Activated CD8-positive, alpha-beta memory T cell treated with anti-CD3 and anti-CD28 coated beads for 24 hours (primary cell): ENCODE measurements at places on chromosomes 2 and 18.

GRCh38 chr2:29936020-29936419, 14.6 kb upstream of the ALK start:
- no peak for DNase-seq

- no peak for DNase-seq
Observed at GRCh38 chr2:71566372-71566771, 113.0 kb downstream of the DYSF start.

- DNase-seq: peak; percentile 30
Observed at GRCh38 chr2:238019962-238020361, 40.8 kb upstream of the SCLY start.

DNA sequence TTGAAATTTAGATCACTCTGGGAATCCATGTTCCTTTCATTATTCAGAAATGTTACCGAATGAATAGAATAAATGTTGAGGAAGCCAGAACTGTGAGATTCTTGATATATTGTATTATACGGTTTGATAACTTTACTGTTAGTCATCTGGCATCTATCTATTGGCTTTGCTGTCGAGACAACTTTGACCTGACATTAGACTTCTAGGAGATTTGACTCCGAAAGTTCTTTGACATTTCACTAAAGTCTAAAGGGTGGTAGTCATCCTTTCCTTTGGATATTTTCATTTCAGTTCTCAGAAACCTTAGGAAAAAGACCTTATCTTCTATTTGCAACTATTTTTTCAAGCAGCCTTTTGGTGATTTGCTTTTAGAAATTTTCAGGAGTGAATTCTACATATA, 1.9 kb downstream of the BMPR2 start:
- DNase-seq: no peak

DNA sequence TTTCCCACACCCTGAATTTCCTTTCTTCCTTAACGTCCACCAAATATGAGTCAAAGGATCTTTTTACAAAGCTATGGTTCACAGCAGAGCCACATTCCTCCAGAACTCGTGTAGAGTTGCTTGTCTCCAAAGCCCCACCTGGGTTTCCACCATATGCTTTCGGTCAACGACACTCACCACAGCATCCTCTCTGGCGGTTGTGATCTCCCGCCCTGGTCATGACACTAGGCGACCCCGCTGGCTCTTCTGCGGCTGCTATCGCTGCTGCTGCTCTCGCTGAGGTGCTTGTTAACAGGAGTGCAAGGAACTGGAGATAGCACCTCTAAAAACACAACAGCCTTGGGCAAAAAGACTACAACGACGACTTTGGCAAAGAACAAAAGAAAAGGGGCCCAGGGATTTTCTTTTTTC, 340 bp downstream of the SLC40A1 start:
- peak; percentile 71 for DNase-seq

- no peak for DNase-seq
Observed at GRCh38 chr2:237359894-237360780, 53.8 kb downstream of the COL6A3 start.

- no peak for DNase-seq
Observed at GRCh38 chr18:65906621-65907034, 155.8 kb downstream of the CDH7 start.

- DNase-seq: no peak
Observed at GRCh38 chr2:108627911-108628567, 91.2 kb upstream of the RANBP2 start.

DNA sequence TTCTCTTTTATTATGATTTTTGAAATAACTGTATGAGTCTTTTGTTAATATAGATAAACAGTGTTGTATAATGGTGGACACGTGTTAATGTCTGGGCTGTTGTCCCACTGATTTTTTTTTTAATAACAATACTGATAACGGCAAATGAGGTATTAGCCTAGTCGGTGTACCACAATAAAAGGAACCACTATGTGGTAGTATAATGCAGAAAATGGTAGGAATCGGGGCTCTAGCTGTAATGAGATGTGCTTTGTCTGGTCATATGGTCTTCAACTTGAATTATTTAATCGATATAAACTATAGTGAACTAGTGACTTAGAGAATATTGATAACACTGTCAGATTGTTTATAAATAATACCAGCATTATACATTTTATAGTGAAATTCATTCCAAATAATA, 517.9 kb upstream of the SPHKAP start:
- DNase-seq: no peak

DNA sequence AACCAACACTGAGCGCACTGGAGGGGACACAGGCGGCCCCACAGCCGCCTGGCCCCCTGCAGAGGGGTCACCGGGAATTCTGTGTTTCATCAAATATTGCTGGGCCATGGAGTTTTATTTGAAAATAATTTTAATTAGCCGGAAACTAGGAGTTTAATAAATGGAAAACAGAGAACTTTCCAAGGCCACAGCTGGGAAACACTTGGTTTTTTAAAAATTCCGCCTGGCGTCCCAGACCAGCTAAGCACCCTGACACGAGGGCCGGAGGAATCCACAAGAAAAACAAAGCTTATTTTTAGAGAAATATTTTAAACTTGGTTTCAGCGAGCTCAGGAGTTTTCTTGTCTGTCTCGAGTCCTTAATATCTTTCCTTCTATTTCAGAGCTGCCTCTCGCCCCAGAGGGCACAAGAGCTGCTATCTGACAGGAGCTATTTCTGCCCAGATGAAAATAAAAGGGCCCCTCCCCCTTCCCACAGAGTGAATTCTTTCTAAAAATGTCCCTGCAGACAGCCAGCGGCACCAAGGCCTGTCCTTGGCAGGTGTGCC, 8.2 kb downstream of the ZFP36L2 start:
- DNase-seq: no peak

GRCh38 chr18:67525328-67526099, 9.0 kb upstream of the DSEL start:
- DNase-seq: no peak

DNA sequence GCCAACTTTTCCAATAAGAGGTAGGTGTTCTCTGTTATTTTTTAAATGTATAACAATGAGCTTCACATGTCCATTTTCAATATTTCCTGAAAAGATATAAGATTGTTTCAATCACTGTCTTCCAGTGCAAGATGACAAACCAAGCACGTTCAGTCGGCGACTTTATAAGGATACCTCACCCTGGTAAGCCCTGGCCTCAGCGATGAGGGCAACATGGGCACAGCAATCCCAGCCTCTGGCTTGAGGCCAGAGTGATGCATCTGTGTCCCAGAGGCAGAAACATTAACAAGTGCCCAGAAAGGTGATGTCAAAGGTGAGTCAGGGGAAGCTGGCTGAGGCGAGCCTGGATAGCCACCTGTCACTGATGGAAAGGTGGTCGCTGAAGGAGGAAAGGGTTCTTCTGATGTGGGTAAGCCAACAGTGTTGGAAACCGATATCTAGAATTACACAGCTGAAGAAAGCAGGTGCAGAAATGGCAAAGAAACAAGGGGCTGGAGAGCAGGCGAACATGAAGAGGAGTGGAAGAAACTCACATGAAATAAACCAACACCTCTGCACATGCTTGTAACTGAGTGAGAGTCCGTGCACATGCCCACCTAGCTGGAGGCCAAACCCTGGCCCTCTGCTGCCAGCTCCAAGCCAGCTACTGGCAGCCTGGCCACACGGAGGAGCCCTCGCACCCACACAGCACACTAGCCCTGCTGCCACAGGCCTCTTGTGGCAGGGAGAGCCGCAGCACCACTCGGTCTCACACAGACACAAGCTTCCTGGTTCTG, 65.5 kb downstream of the FBXO15 start:
- peak; percentile 84 for DNase-seq

DNA sequence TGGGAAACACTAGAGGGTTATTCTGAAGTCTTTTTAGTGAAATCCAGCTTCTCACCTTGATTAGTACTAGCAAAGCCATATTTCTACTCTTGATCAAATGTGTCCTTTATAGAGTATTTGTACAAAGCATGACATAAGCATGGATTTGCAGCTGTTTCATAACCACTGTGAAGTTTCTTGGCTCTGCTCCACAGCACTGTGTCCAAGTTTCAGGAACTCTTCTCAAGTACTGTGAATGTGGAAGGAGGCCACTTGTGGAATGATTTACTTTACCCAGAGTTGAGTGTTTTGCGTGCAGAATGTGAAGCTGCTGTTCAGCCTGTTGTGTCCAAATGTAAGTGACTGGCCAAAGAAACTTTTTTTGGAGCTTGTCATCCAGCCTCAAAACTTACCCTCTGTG, 16.2 kb upstream of the MAPRE2 start:
- DNase-seq: no peak

GRCh38 chr2:205500951-205501350, 181.3 kb upstream of the NRP2 start:
- DNase-seq: no peak

- no peak for DNase-seq
Observed at GRCh38 chr2:23916727-23917405, 10.1 kb downstream of the ATAD2B start.

DNA sequence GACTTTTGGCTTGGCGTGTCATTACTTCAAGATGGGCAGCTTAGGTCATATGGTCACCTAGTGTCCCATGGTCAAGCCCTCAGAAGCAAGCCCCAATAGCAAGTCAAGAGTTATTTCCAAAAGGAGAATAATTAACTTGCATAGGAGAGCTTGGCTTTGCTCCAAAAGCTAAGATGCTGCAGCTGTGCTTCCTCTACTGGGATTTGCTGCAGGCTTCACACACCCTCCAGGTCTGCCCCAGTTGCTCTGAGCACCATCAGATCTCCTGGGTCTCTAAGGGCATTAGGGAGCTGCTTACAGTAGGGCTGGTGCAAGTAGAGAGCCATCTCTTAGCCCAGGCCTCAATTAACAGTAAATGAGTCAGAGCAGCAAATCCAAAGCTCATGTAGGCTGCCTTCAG, 46.6 kb downstream of the THUMPD2 start:
- DNase-seq: no peak

DNA sequence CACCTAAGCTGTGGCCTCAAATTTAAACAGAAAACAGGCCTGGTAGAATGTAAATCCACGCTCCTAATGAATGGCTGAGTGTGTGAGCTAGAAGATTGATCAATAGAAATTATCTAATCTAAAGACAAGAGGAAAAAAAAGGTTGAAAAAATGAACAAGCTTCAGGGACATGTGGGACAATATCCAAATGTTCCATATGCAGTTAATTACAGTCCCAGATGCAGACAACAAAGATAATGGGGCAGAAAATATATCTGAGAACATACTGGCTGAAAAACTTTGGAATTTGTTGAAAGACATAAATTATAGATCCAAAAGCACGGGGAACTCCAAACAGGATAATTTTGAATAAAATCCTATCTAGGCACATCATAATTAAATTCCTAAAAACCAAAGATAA, 186.7 kb upstream of the SIX2 start:
- no peak for DNase-seq

- DNase-seq: no peak
Observed at GRCh38 chr2:48347712-48348111, 182.2 kb upstream of the STON1 start.

- no peak for DNase-seq
Observed at GRCh38 chr18:79062806-79063205, 6.4 kb upstream of the ATP9B start.

DNA sequence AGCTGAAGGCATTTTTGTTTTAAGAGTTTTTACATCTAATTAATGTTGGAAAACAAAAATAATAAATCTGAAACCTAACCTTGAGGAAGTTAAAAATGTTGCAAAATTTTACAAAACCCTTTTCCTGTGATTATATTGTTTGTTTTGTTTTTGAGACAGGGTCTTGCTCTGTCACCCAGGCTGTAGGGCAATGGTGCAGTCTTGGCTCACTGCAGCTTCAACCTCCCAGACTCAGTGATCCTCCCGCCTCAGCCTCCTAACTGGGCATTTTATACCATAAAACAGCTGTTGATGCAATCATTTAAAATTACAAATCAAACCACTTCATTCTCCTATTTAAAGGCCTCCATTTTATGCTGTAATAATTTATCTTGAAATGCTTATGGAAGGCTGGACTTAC, 1.7 kb upstream of the ZNF24 start:
- DNase-seq: no peak

DNA sequence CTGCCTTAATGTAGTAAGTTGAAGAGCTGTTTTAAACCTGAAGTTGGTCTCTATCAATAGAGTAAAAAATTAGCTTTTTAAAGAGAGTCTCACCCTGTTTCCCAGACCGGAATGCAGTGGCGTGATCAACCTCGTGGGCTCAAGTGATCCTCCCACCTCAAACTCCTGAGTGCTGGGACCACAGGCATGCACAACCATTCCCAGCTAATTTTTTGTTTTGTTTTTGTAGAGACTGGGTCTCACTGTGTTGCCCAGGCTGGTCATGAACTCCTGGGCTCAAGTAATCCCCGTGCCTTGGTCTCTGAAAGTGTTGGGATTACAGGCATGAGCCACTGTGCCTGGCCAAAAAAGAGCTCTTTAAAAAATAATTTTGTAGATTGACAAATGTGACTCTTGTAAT, 40.3 kb downstream of the CRIM1 start:
- no peak for DNase-seq

GRCh38 chr2:24820598-24821432, 27.6 kb downstream of the CENPO start:
- peak; percentile 51 for DNase-seq

DNA sequence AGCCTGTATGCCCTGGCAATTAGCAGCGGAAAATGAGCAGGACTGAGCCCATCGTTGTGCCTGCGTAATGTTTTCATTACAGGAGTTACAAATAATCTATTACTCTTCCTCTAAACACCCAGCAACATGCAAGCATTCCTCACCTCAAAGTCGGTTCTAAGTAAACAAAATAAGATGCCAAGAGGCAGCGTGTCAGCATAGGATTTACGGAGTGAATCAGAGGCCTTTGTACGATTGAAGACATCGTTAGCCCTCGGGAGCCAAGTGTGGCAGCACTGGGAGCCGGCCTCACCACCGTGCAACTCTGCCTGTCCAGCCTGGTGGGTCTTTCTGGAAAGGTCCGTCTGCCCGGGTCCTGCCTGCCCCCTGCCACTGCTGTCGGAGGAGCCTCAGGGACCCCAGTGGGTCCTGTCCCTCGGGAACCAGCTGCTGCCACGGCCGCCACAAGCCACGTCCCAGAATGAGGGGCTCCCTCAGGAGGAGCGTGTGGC, 80.1 kb upstream of the CTDP1 start:
- DNase-seq: no peak

GRCh38 chr2:63049970-63050333, 678 bp upstream of the OTX1 start:
- peak; percentile 74 for DNase-seq
